Activated naive CD8-positive, alpha-beta T cell treated with anti-CD3 and anti-CD28 coated beads, Interleukin-2, amount 10 ng/mL, durations not matched to agents 7 days and 5 days (primary cell): ENCODE measurements at places on chromosomes 1 and 21.

DNA sequence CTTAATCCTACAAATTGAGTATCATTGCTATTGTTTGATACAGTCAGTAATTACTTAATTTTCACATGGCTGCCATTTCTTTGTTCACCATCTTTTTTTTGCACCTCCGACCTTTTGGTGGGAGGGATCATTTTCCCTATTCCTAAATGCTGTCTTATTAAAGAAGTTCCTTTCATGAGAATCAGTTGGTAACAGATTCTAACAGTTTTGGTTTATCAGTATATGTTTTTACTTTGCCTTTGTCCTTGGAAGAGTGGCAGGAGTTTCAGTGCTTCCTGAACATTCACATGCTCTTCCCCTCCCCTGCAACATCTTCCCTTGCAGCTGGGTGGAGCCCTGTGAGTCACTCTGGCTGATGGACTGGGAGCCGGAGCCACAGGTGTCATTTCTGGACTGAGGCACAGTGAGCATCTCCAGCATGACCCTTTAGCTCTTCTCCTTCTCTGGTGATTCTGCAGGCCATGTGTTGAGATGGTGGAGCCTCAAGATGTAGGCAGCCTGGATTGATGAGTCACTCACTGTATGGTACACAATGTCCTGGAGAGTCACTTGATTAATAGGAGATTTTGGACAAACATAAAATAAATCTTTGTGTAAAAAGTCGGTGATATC, 217.7 kb downstream of the URB2 start:
- H3K27ac ChIP-seq, result no peak overlapping the region
- DNase-seq, result no peak
- H3K36me3 ChIP-seq, result no peaks in the 10 kb centered on the region
- no peak overlapping the region for H3K4me3 ChIP-seq
- H3K4me1 ChIP-seq, result peaks cover 4% of the 10 kb centered on the region

GRCh38 chr1:226382030-226382429, 25.9 kb downstream of the PARP1 start:
- H3K4me1 ChIP-seq, result peaks cover 4% of the 10 kb centered on the region
- no peaks in the 10 kb centered on the region for H3K27me3 ChIP-seq
- no peak for DNase-seq
- no peak overlapping the region for H3K4me3 ChIP-seq

GRCh38 chr1:216032961-216033614, 390.2 kb downstream of the USH2A start:
- no peaks in the 10 kb centered on the region for H3K4me1 ChIP-seq
- no peak overlapping the region for H3K27ac ChIP-seq
- H3K27me3 ChIP-seq, result no peaks in the 10 kb centered on the region
- no peak overlapping the region for H3K4me3 ChIP-seq

DNA sequence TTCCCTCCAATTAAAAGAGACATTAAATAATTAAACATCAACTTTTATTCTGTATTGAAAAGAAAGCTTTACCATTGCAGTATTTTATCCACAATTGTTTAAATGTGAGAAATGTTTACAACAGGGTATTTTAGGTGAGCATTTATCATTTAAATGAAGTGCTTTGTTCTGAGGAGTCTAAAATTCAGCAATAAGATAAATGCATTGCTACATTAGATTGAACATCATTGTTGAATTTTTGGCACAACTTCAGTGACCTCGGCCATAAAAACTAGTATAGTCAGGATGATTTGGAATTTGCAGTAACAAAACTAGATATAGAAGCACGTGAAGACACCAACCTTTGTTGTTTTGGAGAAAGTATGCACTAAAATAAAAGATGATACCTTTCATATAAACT, 692.9 kb downstream of the USP25 start:
- no peak overlapping the region for H3K27ac ChIP-seq
- no peaks in the 10 kb centered on the region for H3K27me3 ChIP-seq
- no peak overlapping the region for H3K4me3 ChIP-seq
- DNase-seq, result no peak

GRCh38 chr1:41404308-41404761, 43.1 kb downstream of the FOXO6 start:
- peaks cover 27% of the 10 kb centered on the region for H3K27me3 ChIP-seq
- no peak overlapping the region for H3K27ac ChIP-seq
- no peaks in the 10 kb centered on the region for H3K4me1 ChIP-seq
- H3K4me3 ChIP-seq, result no peak overlapping the region

DNA sequence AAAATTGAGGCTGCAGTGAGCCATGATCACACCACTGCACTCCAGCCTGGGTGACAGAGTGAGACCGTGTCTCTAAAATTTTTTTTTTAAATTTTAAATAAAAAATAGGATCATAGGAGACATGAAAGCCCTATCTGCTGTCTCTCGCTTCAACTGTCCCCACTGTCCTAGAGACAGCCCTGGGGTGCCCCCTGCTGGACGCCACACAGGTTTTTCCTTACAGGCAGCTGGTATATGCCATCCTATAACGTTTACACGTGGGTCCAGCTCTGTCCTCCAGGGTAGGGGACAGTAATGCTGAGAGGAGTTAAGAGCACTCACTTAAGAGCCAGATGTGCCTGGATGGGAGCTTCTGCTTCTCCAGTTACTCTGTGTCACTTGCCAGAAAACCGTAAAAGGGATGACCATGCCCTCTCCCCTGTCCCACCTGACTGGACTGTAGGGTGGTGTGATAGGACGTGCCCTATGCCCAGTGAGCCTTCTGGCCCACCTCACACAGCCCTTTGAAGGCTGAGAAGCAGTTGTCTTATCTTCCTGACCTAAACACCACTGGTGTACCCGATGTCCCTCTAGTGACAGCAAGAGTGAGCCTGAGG, 8.5 kb downstream of the FBXO2 start:
- H3K4me3 ChIP-seq, result no peak overlapping the region
- H3K4me1 ChIP-seq, result peaks cover 7% of the 10 kb centered on the region
- H3K27me3 ChIP-seq, result peaks cover 8% of the 10 kb centered on the region
- H3K27ac ChIP-seq, result no peak overlapping the region
- DNase-seq, result peak; percentile 90

DNA sequence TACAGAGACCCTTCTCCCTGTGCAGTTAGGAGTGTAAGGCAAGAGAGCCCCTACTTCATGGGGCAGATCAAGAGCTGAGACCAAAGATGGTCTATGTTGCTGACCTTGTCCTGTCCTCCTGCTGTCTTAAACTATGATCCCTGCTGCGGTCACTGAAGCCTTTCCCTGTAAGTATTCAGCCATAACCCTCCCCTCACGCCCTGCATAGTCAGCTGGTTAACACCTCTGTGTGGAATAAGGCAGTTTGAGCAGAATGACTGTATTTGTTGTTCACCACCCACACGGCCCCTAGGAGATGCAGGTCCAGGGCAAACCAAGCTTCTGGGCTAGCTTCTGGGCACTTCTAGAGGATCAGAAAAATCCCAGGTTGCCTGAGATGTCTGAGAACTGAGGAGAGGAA, 356 bp downstream of the TSPAN1 start:
- H3K4me1 ChIP-seq, result peaks cover 2% of the 10 kb centered on the region
- H3K36me3 ChIP-seq, result no peaks in the 10 kb centered on the region
- no peak overlapping the region for H3K27ac ChIP-seq
- DNase-seq, result no peak

DNA sequence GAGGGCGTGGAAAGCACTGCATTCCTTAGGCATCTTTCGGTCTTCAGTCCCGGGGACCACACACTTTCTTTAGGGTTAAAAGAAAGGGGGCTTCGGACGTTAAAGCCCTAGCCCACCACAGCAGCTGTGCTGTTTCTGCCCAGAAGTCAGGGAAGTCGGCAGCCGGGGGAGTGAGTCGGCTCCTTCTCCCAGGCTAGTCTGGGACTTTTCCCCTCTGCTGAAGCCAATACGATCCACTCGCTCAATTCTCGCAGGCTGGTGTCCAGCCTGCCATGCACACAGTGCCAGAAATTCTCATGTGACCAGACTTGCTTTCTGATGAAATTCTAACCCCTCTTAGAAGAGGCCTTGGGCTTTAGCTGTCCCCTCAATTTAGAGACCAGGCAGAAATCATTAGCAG, 67.7 kb downstream of the BCAR3 start:
- no peak overlapping the region for H3K27ac ChIP-seq
- no peak for DNase-seq
- H3K36me3 ChIP-seq, result no peaks in the 10 kb centered on the region

GRCh38 chr1:20137055-20137454, 2.1 kb upstream of the PLA2G2F start:
- H3K4me1 ChIP-seq, result no peaks in the 10 kb centered on the region
- DNase-seq, result no peak
- no peak overlapping the region for H3K4me3 ChIP-seq
- no peaks in the 10 kb centered on the region for H3K36me3 ChIP-seq
- no peak overlapping the region for H3K27ac ChIP-seq

DNA sequence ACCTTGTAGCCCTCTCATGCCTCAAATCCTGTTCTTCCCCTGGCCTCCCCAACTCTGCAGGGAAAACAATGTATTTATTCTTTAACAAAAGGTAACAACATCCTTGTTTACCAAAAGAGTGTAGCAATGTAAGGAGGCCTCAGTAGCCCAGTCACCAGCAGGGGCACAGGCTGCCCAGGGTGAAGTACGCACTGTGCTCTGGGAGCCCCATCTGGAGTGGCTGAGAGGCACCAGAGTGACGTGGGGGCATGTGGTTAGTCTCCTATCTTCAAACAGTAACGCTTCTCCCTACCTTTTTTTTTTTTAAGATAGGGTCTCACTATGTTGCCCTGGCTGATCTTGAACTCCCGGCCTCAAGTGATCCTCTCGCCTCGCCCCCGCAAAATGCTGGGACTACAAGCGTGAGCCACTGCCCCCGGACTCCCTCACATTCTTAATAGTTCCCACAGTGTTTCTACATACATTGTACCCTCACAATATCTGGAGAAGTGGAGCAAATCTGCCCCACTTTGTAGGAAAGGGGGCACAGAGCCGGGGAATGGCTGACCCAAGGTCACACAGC, 51.3 kb upstream of the ECE1 start:
- DNase-seq, result no peak
- H3K36me3 ChIP-seq, result peaks cover 9% of the 10 kb centered on the region
- H3K4me3 ChIP-seq, result peak overlapping the region; percentile 76
- no peaks in the 10 kb centered on the region for H3K27me3 ChIP-seq
- H3K4me1 ChIP-seq, result peaks cover 65% of the 10 kb centered on the region

DNA sequence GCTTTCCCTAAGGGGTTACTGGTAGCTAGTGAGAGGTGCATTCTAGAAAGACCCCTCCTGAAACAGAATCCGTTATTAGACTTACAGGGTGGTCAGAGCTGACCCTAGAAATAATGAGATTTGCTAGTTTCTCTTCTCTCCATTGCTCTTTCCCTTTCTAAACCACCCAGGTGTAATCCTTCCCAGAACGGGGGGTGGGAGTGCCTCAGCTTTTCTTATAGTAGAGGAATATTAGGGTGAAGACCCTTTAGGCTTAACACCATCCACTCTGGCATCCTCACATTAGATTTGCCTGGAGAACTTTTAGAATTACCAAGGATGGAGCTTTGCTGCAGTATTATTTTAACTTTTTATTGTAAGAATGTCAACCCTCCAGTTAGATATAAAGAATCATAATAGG, 49.4 kb downstream of the CAPN9 start:
- DNase-seq, result no peak
- H3K27ac ChIP-seq, result no peak overlapping the region
- H3K27me3 ChIP-seq, result peaks cover 8% of the 10 kb centered on the region
- H3K4me1 ChIP-seq, result no peaks in the 10 kb centered on the region
- no peaks in the 10 kb centered on the region for H3K36me3 ChIP-seq

- peaks cover 30% of the 10 kb centered on the region for H3K36me3 ChIP-seq
- peaks cover 8% of the 10 kb centered on the region for H3K4me1 ChIP-seq
- H3K4me3 ChIP-seq, result no peak overlapping the region
- no peak for DNase-seq
- H3K27me3 ChIP-seq, result no peaks in the 10 kb centered on the region
Observed at GRCh38 chr1:183543619-183544204, 46.5 kb downstream of the NCF2 start.

DNA sequence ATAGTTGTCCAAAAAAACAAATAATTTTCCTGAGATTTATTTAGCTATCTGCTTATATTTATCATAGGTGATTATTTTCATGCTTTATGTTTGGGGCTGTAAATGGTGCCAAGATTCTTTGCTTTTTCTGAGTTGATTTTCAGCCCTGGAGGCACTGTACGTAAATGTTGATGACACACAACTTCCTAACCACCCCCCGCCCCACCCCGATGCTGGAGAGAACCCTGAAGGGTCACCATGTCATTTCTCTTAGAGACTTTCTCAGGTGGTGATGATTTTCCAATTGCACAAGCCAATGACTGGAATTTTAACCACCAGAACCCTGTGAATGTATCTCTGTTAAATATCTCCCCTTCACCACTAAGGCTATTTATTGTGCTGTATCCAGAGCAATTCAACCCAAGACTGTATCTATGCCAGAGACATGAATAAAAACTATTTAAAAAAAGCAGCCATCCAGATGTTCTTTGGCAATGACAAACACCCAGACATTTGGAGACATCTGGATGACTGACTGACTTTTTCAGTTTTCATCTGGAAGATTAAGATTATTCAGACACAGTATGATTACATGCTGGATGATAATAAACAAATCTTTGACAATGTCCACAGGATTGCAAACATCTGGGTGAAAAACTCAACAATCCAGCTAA, 346.0 kb downstream of the LMX1A start:
- no peak for DNase-seq
- H3K36me3 ChIP-seq, result no peaks in the 10 kb centered on the region
- no peaks in the 10 kb centered on the region for H3K4me1 ChIP-seq
- H3K27me3 ChIP-seq, result no peaks in the 10 kb centered on the region

- no peak overlapping the region for H3K4me3 ChIP-seq
- no peak for DNase-seq
- H3K27ac ChIP-seq, result no peak overlapping the region
- peaks cover 2% of the 10 kb centered on the region for H3K4me1 ChIP-seq
Observed at GRCh38 chr1:116923421-116923820, 13.7 kb downstream of the PTGFRN start.

- no peaks in the 10 kb centered on the region for H3K4me1 ChIP-seq
- H3K36me3 ChIP-seq, result no peaks in the 10 kb centered on the region
- H3K27me3 ChIP-seq, result no peaks in the 10 kb centered on the region
- H3K27ac ChIP-seq, result no peak overlapping the region
- DNase-seq, result no peak
Observed at GRCh38 chr1:116297495-116298212, 75.4 kb upstream of the ATP1A1 start.

GRCh38 chr1:232223183-232223708, 406.7 kb downstream of the SIPA1L2 start:
- H3K4me1 ChIP-seq, result peaks cover 10% of the 10 kb centered on the region
- H3K27me3 ChIP-seq, result peaks cover 4% of the 10 kb centered on the region
- DNase-seq, result no peak
- H3K36me3 ChIP-seq, result no peaks in the 10 kb centered on the region
- H3K4me3 ChIP-seq, result no peak overlapping the region

DNA sequence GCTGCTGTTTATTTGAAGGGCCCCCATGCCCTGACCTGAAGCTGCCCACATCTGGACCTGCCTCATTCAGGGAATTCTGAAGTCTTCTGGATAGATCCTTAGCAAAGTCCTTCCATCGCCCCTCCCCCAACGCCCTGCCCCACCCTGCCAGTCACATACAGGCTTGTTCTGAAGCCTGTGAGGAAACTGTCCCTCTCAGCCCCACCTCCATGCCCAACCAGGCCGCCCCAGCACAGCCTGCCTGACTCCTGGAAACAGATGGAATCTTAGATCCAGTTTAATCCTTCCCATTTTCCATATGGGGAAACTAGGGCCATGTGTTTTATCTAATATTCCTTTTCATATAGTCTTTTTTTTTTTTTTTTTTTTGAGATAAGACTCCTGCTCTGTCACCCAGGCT, 44.5 kb upstream of the GPR37L1 start:
- no peaks in the 10 kb centered on the region for H3K36me3 ChIP-seq
- no peak for DNase-seq
- peaks cover 6% of the 10 kb centered on the region for H3K4me1 ChIP-seq
- no peak overlapping the region for H3K27ac ChIP-seq
- peaks cover 1% of the 10 kb centered on the region for H3K27me3 ChIP-seq
